Spinal cord (tissue), 10 donors: ENCODE measurements at places on chromosomes 11 and 22. TPM values are rescaled to one million over a fixed set of nuclear protein-coding genes. Genes with fewer than 3 reads are reported as not detected.

Gene LRRC55
- polyA plus RNA-seq, result 30.5 TPM

Gene PHF5A
- polyA plus RNA-seq, result 46.3 TPM

Gene SHISAL1
- 17.0 TPM for polyA plus RNA-seq

Gene HORMAD2
- polyA plus RNA-seq, result 0.86 TPM

Gene GSTT2B
- 10.2 TPM for polyA plus RNA-seq

Gene PLAAT3
- 50.0 TPM for polyA plus RNA-seq

Gene CRYBB2
- 0.93 TPM for polyA plus RNA-seq

Gene PIWIL4
- 4.2 TPM for polyA plus RNA-seq

Gene RIMBP3B
- not detected for polyA plus RNA-seq

Gene BLID
- not detected for polyA plus RNA-seq

Gene USP2
- 12.6 TPM for polyA plus RNA-seq

Gene HTR3A
- polyA plus RNA-seq, result 0.59 TPM

Gene PKNOX2
- polyA plus RNA-seq, result 39.0 TPM

Gene C2CD3
- 22.1 TPM for polyA plus RNA-seq

Gene FBXO7
- polyA plus RNA-seq, result 108 TPM
